ENCODE measurements at places on chromosomes 1 and 21. TPM values are rescaled to one million over a fixed set of nuclear protein-coding genes. Genes with fewer than 3 reads are reported as not detected.

- no peak for DNase-seq
Measured at GRCh38 chr1:203796236-203796605, 798 bp downstream of the ZBED6 start.

GRCh38 chr1:154154534-154155191 is at the start of gene NUP210L:
Gene NUP210L, minus strand, starts transcription at chr1:154155073.
- DNase-seq, result peak; percentile 64

DNA sequence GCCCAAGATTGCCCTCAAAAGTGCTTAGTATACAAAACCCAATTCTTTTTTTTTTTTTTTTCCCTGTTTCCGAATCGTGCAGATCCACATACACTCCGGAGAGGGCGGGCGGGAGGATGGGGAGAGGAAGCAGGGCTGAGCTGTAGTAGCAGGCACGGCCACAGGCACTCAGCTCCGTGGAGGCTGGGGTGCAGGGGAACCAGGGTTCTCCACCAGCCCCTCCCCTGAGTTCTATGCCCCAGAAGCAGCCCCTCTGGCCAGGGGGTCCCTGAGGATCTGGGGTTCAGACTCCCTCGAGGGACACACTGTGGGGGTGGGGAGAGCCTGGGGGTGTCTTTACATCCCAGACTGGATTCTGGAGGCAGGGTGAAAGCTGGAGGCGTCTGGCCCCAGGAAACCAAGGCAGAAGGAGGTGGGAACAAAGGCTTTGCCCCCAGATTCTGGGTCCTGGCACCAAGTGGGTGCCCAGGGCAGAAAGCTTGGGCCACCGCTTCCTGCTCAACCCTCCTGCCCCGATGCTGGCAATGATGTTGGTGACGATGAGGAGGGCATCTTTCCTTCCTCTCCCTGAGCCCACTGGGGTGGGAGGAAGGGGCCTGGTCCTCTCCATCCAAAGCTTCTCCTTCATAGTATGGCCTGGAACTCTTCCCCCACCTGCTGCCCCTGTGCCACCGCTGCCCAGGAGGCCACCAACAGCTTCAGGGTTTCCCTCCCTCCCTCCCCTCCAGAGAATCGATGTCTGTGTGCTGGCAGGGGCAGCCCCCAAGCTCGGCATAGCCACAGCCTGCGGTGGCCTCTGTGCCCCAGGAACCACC is 106.4 kb upstream of the TARDBP start:
- DNase-seq, result no peak

DNA sequence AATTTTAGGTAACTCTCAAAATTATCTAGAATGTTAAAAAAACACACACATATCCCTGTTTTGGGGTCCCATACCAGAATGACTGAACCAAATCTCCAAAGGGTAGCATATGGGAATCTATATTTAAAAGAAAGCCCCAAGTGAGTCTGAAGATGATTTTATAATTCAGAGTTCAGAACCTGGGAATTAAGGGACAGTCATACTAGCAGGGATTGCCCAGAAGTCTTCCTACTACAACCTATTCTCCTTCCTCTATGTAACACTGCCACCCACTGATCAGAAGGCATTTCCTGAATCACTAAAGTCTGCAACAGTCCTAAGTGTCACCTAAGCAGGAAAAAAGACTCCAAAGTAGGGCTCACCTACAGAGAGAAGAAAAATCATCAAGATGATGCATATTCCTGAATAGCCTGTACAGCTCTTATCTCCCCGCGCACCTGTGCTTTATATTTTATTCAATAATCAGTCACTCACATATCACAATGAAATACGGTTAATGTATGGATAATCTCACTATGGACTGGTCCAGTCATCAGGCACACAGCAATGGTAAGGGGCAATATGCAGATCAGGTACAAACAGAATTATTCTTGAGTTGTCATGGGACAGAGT is 4.9 kb downstream of the RGS1 start:
- peak; percentile 21 for DNase-seq

GRCh38 chr1:29159773-29160172 is 21.9 kb downstream of the SRSF4 start:
- DNase-seq, result no peak

DNA sequence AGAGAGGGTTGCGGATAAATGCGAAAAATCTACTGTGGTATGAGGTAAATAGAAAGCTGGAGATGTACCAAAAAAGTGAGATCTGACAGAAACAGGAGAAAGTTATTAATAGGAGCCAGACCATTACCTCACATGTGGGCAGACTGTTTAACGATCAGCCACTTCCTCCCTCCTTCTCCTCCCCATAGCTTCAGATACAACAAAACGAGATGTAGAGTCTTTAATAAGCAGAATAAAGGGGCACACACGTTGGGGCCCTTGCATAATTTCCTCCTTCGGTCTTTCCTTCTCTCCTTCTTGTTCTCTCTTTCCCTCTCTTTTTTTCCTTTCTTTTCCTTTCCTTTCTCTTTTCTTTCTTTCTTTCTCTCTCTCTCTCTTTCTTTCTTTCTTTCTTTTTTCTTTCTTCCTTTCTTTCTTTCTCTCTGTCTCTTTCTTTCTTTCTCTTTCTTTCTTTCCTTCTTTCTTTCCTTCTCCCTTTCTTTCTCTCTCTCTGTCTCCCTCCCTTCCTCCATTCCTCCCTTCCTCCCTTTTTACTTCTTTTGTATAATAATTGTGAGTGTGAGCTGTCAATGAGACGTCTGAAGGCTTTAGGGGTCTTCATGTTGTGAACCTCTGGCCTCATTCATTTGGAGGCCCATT is 242.1 kb downstream of the GRIK1 start:
- no peak for DNase-seq

DNA sequence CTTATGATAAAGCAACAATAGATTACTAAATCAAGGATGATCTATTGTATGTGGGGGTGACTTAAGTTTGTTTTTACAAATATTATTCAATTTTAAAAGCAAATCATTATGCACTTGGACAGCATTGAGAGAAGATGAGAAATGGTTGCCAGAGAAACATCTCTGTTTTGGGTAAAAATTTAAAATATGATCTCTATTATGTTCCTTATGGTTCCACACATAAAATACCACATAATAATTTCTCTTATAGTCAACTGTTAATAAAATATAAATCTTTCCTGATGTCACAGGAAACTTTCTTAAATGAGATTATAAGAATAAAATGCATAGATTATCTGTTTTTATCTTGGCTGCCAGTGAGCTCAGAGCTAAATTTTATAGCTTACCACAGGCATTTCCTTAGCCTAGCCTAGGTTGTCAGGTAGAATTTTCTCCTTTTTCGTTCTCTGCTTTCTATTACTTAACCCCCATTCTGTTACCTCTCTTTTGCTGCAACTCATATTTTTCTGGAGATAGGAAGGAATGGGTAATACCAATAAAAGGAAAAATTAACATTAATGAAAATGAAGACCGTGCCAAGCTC is 109.7 kb downstream of the TGFB2 start:
- DNase-seq, result no peak

GRCh38 chr1:206479183-206480125 is 9.2 kb downstream of the IKBKE start:
- peak; percentile 79 for DNase-seq

DNA sequence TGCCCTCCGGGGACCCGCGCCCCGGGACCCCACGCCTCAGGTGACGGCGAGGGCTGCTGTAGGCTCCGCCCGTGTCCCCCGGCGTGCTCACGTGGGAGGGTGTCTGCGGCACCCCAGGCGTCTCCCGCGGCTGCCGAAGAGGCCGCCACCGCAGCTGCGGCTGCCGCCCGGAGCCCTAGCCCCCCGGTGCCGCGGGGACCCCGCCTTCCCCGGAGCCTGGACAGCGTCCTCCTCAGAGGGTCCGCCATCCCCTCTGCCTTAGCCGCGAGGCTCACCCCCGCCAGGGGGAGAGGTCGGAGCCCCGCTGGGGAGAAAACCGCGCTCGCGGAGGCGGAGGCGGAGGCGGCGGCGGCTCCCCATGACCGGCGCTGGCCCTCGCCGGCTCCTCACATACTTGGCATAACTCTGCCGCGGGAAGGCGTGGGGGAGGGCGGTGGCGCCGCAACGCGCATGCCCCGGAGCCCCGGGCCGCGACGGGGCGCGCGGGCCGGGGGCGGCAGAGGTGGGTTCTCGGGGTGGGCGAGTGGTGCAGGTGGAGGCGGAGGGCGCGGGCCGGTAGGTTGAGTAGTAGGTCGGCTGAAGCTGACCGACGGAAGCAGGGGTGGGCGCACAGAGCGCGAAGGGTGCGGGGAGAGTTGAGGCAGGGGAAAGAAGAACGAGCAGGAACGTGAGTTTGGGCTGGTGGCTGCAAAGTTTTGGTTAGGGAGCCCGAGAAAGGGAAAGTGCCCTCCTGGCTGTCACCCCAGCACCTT is 700 bp upstream of the SYDE2 start:
- peak; percentile 75 for DNase-seq

The GPX7 gene
- total RNA-seq, result 8.6 TPM

The SELL gene
- total RNA-seq, result 5.6 TPM
